Natural killer cell treated with Interleukin-12 subunit alpha and Interleukin-12 subunit beta and Interleukin-15 and Interleukin-18, amount 100 ng/mL, for 72 hours (primary cell): ENCODE measurements at places on chromosomes 11 and 22. TPM values are rescaled to one million over a fixed set of nuclear protein-coding genes. Genes with fewer than 3 reads are reported as not detected.

SPTBN2 gene
- total RNA-seq, result not detected

GAS2L1 gene
- not detected for total RNA-seq

DNA sequence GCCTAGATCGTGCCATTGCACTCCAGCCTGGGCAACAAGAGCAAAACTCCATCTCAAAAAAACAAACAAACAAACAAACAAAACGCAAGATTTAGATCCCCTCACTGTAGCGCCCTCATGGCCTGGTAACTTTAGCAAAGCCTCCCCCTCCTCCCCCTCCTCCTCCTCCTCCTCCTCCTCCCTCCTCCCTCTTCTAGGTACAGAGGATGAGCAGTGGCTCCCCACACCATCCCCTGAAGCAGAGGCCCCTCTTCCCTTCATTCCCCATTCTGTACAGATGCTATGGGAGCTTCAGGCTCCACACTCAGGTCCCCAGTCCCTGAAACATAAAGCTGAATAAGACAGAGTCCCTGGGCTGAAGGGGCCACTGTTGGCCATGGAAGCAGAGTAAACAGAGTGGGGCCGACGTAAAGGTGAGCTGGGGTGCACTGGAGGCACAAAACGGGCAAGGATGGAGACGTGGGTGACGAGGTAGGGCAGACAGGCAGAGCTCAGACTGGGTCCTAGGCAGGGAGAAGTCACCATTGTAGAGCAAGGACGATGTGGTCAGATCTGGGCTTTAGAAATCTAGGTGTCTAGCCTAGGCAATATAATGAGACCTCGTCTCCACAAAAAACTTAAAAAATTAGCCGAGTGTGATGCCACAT is 19.4 kb upstream of the NFAM1 start:
- DNase-seq, result no peak

DNA sequence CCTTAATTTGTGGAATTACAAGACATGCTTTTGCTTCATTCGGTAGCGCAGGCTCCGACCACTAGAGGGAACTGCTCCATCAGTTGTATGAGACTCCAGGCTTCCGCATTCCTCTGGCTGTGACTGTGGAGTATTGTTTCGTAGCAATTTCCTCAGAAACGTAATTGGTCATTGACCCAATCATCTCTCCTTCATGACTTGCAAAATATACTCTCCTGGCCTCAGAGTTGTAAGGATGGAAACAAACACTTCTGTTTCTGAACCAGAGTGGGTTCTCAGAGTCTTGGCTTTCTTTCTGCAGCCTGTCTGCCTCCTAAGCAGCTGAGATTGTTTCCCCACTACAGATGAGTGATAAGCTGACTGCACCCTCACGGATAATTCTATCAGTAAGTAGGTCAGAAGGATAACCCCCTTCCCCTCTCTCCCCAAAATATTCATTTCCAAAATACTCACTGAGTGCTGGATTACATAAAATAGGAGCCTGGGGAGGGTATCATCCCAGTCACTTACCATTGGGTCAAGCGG is 146.8 kb upstream of the ZC3H12C start:
- peak; percentile 65 for DNase-seq

DNA sequence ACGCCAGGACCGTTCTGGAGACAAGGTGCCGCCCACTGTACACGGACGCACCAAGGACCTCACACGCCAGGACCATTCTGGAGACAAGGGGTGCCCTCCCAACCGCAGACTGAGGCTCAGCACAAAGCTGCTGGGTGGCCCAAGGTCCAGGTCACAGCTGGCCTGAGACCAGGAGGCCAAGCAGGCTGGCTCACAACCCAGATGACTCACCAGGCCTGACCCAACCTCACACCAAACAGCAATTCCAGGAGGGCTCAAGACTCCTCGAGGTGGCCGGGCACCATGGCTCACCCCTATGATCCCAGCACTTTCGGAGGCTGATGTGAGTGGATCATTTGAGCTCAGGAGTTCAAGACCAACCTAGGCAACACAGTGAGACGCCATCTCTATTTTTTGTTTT is 14.8 kb downstream of the BRD1 start:
- DNase-seq, result no peak

- DNase-seq, result no peak
These were observed 336.0 kb downstream of the CADM1 start for GRCh38 chr11:115168229-115168671.

- DNase-seq, result no peak
These were observed 5.9 kb upstream of the MRGPRF start for GRCh38 chr11:69018924-69019323.

- DNase-seq, result no peak
These were observed 236.8 kb upstream of the PITPNB start for GRCh38 chr22:28155808-28156207.

- DNase-seq, result no peak
These were observed 31.2 kb downstream of the KCNJ1 start for GRCh38 chr11:128835741-128836430.

DNA sequence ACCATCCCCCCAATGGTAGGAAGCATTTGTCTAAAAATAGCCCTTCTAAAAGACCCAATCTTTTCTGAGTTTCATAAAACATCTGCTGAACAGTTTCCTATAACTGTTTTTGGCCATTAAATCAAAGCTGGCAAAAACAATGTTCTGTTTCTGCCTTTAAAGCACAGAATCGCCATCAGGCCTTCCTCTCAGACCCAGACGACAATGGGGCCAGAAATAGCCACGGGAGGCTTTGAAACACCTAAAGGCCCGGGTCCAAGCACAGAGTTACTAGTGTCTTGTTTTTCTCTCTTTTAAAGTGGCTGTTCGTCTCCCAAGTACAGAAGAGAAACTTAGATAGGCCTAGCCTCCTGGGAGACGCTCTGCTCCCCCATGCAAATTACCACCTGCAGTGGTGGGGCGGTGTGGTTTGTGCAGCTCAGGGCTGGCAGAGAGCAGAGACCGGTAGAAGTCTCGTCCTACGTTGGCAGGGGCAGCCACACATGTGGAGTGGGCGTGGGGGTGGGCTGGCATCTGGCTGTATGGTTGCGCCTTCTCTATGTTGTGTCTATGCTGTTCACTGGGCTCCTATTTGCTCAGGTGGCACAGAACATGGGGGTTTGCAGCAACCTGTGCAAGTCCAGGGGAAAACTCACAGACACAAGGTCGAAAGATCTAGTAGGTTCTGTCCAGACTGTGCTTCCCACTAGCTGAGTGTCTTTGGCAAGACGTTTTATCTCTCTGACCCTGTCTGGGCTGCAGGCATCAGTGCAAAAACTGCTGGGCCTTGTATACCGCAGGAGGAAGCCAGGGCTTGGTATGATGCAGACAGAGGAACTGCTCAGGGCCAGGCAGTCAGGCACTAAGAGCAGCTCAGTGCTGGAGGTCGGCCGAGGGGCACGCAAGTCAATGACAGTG is 23.6 kb upstream of the ETS1 start:
- DNase-seq, result no peak

DNA sequence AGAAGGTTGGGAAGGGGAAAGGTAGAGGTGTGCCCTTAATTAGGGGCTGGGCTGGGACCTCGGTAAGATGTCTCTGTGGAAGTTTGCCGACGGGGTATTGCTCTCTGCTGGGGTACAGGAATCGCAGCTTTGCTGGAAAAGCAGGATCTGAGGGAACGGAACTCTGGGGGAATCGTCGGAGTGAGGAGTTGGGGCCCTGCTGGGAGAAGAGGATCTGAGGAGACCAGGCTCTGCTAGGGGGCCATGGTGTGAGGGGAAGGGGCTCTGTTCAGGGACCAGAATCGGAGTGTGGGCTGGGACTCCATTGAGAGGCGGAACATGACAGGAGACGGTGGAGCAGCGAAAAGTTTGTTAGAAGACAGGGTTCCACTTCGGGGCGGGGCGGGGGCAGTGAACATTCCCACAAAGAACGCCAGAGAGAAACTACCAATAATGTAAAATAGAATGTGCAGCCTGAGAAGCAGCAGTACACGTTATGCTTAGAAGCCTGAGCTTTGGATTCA is 456 bp downstream of the AAMDC start:
- DNase-seq, result no peak
